ENCODE measurements at places on chromosomes 4 and X. TPM values are rescaled to one million over a fixed set of nuclear protein-coding genes. Genes with fewer than 3 reads are reported as not detected.

TRIML2 gene
- not detected for total RNA-seq

DNA sequence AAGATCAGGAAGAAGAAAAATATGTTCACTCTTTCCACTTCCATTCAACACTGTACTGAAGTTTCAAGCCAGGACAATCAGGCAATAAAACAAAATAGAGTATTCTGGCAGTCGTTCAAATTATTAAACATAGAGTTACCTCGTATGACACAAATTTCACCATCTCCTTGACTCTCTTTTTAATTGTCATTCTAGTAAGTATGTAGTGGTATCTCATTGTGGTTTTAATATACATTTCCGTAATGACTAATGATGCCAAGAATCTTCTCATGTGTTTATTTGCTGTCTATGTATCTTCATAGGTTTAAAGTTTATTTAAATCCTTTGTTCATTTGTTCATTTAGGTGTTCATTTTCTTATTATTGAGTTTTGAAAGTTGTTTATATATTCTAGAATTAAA is 352.2 kb downstream of the IDS start:
- no peaks in the 10 kb centered on the region for H3K36me3 ChIP-seq
- H3K4me1 ChIP-seq, result no peaks in the 10 kb centered on the region
- H3K27me3 ChIP-seq, result no peaks in the 10 kb centered on the region
- H3K4me3 ChIP-seq, result no peak overlapping the region
- DNase-seq, result no peak
- H3K27ac ChIP-seq, result no peak overlapping the region

- H3K36me3 ChIP-seq, result peaks cover 5% of the 10 kb centered on the region
- no peaks in the 10 kb centered on the region for H3K27me3 ChIP-seq
- no peak for DNase-seq
- no peaks in the 10 kb centered on the region for H3K4me1 ChIP-seq
Observed at GRCh38 chr4:13218326-13218958, 265.7 kb downstream of the RAB28 start.

GRCh38 chrX:110167952-110168451 is 149.9 kb downstream of the AMMECR1 start:
- DNase-seq, result peak; percentile 63
- H3K4me1 ChIP-seq, result peaks cover 9% of the 10 kb centered on the region
- H3K4me3 ChIP-seq, result no peak overlapping the region
- H3K27ac ChIP-seq, result no peak overlapping the region
- peaks cover 8% of the 10 kb centered on the region for H3K36me3 ChIP-seq
- no peaks in the 10 kb centered on the region for H3K27me3 ChIP-seq

DNA sequence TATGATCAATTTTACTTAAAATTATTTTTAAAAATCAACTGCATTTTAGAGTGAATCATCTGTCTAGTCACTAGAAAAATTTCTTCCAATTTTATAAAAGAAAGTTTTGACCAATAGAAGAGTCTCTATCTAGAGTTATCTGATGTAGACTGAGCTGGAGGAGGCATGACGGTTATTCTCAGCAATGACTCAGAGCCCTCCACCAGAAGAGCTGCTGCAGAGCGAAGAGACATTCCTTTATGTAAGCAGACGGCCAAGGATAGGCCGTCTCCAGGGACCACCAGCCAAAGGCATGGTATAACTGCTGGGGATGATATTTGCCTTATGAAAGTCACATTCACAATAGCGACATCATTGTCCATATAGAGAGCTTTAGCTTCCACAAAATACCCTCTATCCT is 23.0 kb downstream of the LDB2 start:
- no peak overlapping the region for H3K4me3 ChIP-seq
- no peaks in the 10 kb centered on the region for H3K4me1 ChIP-seq
- DNase-seq, result no peak
- no peaks in the 10 kb centered on the region for H3K36me3 ChIP-seq
- no peaks in the 10 kb centered on the region for H3K27me3 ChIP-seq

CT45A3 gene
- total RNA-seq, result not detected

PLXNA3 gene
- 35.2 TPM for total RNA-seq

DNA sequence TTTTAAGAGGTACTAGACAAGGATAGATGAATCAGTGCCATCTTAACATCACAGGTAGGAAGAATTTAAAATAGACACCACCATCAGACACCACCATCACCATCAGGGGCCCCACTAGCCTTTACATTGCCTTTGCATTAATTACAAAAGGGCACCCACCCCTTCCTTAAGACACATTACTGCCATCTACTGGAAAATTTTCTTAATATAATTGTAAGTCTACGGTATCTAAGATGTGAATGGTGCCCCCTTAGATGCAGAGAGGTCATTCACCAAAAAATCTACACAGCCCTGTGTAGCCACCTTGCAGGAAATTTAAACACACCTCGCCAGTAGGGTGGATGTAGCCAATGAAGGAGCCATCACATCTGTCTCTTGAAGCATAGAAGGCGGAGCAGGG is 184.1 kb downstream of the MID1IP1 start:
- H3K27me3 ChIP-seq, result no peaks in the 10 kb centered on the region
- no peak overlapping the region for H3K27ac ChIP-seq
- DNase-seq, result no peak
- no peaks in the 10 kb centered on the region for H3K36me3 ChIP-seq
- H3K4me1 ChIP-seq, result no peaks in the 10 kb centered on the region

GRCh38 chrX:1487401-1487800 is 34.7 kb upstream of the ASMTL start:
- peaks cover 50% of the 10 kb centered on the region for H3K36me3 ChIP-seq
- DNase-seq, result peak; percentile 4
- no peak overlapping the region for H3K4me3 ChIP-seq
- peak overlapping the region; percentile 69 for H3K27ac ChIP-seq
- no peaks in the 10 kb centered on the region for H3K27me3 ChIP-seq
- H3K4me1 ChIP-seq, result peaks cover 31% of the 10 kb centered on the region

DNA sequence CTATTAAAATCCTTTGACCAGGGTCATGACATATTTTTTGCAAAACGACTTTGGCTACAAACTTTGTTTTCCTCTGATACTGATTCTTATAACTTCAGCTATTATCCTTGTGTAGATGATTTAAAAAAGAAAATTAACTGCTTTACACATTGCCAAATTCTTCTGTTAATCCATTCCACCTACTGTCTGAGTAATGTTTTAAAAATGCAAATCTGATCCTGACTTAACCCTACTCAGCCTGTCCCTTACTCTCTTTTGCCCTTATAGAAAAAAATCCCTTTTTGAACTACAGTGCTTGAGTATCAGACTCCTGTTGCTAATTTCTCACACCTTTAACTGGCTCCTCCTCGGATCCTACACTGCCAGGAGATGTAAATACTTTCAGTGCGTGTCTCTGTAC is 723.1 kb downstream of the ADGRL3 start:
- DNase-seq, result no peak
- H3K4me1 ChIP-seq, result no peaks in the 10 kb centered on the region
- no peaks in the 10 kb centered on the region for H3K27me3 ChIP-seq
- no peak overlapping the region for H3K27ac ChIP-seq

DNA sequence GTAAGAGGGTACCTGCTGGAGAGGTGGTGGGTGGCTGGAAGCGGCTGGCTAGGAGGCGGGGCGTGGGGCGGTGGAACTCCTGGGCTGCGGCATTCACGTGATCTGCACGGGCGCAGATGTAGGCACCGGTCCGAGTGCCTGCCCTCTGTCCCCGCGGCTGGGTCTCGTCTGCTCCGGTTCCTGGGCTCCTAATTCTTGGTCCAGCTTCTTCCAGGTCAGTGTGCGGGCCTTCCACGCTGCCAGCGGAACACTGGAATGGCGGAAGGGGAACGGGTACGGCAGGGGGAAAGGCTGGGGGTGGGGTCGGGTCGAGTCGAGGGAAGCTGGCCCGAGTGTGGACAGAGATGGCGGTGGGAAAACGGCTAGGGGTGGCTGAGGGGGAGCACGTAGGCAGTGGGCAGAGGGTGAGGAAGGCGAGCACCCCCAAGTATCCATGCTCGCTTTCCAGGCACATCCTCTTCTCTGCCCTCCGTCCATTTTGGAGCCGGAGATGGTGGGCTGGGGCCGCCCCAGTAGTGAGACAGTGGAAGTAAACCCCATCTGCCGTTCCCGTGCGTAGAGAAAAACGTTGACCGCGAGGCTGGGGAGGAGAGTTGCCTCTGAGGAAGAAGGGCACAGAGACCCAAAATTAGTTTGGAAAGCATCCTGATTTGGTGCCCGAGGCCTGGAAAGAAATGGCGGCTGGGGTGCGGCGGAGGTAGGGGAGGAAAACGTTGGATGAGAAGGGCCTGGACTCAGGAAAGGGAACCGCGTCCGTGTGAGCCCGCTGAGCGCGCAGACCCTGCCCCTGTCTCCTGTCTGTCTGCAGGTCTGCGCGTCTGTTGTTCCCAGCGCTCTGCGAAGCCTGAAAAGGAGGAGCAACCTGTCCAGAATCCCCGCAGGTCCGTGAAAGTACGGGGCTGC is at the start of gene TCEAL4:
TCEAL4 (plus strand) TSS at position 105 of the 903 bp plus-strand sequence. CDS start 1,161 bp downstream, outside the sequence.
- H3K4me3 ChIP-seq, result peak within 1 kb of the TSS; percentile 82
- DNase-seq, result peak; percentile 47
- peaks cover 9% of the 10 kb centered on the region for H3K4me1 ChIP-seq
- peaks cover under 1% of the 10 kb centered on the region for H3K27me3 ChIP-seq
- H3K36me3 ChIP-seq, result no peaks in the 10 kb centered on the region

DNA sequence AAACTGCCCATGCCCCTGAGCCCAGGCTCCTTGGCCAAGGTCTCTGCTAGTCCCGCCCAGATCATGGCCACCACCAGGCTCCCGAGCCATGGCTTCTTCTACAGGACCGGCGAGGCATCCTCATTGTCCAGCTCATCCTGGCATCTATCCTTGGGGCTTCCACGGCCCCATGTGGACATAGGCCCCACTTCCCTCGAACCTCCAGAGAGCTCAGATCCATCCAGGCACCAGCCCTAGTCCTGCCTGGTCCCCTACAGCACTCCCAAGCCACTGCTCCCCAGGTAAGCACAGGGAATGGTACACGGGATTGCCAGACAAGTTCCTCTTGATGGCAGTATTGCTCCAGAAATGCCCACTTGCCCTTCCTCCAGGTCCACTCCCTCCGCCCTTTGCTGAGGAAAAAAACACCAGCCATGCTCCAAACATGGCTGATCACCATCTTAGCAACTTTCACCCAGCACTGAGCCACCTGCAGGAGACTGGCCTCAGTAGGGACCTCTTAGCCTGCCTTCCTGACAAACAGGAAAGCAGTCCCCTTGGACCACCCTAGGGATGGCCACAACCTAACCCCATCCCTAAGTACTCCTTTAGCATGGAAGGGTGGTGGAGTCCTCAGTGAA is 272.1 kb upstream of the AGTR2 start:
- no peaks in the 10 kb centered on the region for H3K36me3 ChIP-seq
- no peaks in the 10 kb centered on the region for H3K4me1 ChIP-seq
- no peak overlapping the region for H3K4me3 ChIP-seq
- no peaks in the 10 kb centered on the region for H3K27me3 ChIP-seq

CCDC160 gene
- not detected for total RNA-seq

- no peak for DNase-seq
- H3K4me3 ChIP-seq, result no peak overlapping the region
- no peaks in the 10 kb centered on the region for H3K27me3 ChIP-seq
- no peaks in the 10 kb centered on the region for H3K36me3 ChIP-seq
Observed at GRCh38 chr4:149176039-149176438, 639.6 kb downstream of the IQCM start.

DNA sequence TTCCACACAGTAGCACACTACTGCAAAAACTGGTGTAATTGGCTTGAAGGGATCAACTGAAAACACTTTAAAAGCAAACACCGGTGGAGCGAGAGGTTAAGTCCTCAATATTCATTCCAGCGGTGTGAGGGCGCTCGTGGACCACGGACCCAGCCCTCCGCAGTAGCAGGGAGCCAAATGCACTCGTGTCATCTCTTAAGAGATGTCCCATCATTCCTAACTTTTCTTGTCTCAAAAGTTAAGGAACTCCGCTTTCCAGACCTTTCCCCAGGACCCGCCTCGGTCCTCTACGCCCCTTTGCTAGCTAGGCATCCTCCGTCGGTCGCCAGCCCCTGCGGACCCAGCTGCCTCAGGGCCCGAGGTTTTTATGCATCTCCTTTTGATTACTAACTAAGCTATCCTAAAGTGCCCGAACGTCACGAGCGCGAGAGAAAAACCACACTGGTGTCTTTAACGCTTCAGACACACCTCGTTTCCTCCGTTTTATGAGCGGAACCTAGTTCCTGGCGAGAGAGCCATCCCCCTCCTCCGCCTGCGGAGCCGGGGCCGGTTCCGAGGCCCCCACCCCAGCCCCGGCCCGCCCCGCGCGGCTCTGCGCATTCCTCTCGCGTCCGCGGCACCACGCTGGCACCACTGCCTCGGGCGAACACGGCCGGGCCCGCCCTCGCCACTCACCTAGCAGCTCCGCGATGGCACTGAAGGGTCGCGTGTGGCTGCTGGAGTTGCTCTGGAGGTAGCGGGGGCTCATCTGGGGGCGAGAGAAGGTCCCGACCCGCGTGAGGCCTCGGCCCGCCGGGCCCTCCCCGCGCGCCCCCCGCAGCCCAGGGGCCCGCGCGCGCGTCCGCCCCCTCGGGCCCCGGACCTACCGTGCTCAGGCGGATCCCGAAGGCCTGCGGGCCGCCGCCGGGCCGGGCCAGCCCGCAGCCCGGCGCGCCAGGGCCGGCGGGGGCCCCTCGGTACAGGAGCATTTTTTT is 723 bp downstream of the MORC4 start:
- DNase-seq, result peak; percentile 62
- H3K4me3 ChIP-seq, result peak overlapping the region; percentile 70
- H3K27ac ChIP-seq, result no peak overlapping the region
- H3K27me3 ChIP-seq, result no peaks in the 10 kb centered on the region

GRCh38 chr4:42415281-42415680 is 18.0 kb downstream of the SHISA3 start:
- peaks cover 17% of the 10 kb centered on the region for H3K36me3 ChIP-seq
- no peaks in the 10 kb centered on the region for H3K27me3 ChIP-seq
- no peaks in the 10 kb centered on the region for H3K4me1 ChIP-seq

GRCh38 chr4:53532521-53532920 is 58.8 kb downstream of the LNX1 start:
- peaks cover 17% of the 10 kb centered on the region for H3K27me3 ChIP-seq
- no peaks in the 10 kb centered on the region for H3K4me1 ChIP-seq
- no peak overlapping the region for H3K27ac ChIP-seq
- no peak for DNase-seq
- H3K36me3 ChIP-seq, result no peaks in the 10 kb centered on the region
- H3K4me3 ChIP-seq, result no peak overlapping the region

SOWAHD gene
- 0.55 TPM for total RNA-seq

DNA sequence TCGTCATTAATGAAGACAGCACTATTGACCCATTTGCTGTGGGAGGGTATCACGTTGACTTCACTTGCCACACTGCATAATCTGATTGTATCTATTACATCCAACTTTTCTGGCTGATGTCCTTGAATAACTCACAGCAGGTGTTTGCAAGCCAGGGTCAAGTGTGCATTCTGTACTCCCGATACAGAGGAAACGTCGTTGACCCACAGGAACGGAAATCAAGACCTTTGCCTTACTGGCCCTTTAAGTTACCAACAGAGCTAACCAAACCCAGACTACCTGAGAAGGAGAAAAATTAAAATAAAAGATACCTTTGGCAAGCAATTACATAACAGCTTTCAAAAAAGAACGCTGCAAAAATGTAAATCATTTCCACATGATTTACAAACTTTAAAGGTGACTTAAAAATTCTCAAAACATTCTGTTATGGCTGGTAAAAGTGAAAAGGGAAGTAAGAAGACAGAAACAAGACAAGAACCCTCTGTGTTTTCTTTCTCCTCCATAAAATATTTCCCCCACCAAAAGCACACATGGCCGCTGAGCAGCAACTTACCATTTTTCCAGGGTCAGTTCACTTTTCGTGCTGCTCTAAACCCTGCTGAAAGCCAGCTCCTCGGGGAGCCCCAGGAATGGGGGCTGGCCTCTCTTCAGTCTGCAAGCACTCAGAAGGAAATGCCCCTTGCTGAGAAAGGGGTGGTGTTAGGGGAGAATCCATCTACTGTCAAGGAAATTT is 6.5 kb upstream of the SHISA3 start:
- no peak for DNase-seq
- no peak overlapping the region for H3K27ac ChIP-seq
- no peaks in the 10 kb centered on the region for H3K36me3 ChIP-seq
- no peak overlapping the region for H3K4me3 ChIP-seq
